Activated gamma-delta T cell treated with anti-CD3 and anti-CD28 coated beads, Interleukin-2, amount 50 U/mL, for 16 hours (primary cell): ENCODE measurements at places on chromosomes 3 and 15.

- DNase-seq = no peak
These were observed 4.9 kb downstream of the LIMD1 start for GRCh38 chr3:45599424-45599886.

DNA sequence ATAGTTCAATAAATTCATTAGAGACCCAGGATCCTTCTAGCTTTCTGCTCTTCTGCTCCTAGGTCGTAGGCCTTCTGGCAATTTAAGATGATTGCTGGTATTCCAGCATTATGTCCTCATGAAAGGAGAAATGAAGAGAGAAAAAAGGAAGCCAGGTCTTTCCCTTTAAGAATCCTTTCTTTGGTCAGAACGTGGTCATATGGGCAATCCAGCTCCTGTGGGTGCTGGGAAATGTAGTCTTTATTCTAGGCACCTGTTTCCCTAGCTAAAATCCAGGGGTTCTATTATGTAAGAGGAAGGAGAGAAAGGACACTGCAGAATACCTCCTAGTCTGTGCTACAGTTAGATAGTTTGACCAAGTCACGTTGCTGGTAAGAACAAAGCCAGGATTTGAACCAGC lies 35.5 kb upstream of the NR1I2 start:
- DNase-seq = no peak

GRCh38 chr15:85036716-85037115 lies 55.1 kb downstream of the PDE8A start:
- no peak for DNase-seq

GRCh38 chr15:29131840-29132420 lies 137.7 kb downstream of the NSMCE3 start:
- DNase-seq = no peak

GRCh38 chr3:71621825-71622537 lies 38.5 kb upstream of the FOXP1 start:
- DNase-seq = no peak

GRCh38 chr3:8709801-8710507 lies 23.6 kb upstream of the CAV3 start:
- DNase-seq = no peak

GRCh38 chr3:129475863-129476262 lies 35.8 kb downstream of the IFT122 start:
- DNase-seq = no peak

DNA sequence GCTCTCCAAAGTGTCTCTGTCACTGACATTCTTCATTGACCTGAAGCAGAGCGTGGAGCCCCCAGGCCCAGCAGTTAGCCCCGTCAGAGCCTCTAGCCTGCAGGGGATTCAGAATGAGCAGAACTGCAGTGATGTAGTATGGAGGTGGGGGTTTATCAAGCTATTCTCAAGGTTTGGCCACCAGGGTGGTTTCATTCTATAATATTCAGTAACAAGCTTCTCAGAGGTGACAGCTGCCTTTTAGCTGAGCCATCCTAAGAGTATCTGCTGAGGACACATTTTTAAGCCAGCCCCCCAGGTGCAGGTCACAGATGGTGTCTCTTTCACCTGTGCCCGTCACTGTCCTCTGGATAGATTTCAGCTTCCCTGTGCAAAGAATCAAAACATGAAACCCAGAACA lies 31.9 kb downstream of the CMTM7 start:
- DNase-seq = no peak

GRCh38 chr3:59518283-59519055 lies 468.6 kb upstream of the CFAP20DC start:
- DNase-seq = no peak

DNA sequence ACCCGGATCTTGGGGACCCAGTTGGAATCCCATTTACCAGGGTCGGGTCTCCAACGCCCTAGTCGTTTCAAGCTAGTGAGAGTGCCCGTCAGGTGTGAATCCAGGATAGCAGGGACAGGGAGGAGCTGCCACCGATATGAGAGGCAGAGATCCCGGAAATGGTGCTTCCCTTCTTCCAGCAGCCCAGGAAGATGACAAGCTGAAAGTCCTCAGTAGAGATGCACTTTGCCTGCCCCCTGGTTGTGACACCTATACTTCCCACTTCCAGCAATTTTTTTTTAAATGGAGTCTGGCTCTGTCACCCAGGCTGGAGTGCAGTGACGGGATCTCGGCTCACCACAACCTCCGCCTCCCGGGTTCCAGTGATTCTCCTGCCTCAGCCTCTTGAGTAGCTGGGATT lies 503.0 kb downstream of the NTRK3 start:
- no peak for DNase-seq

DNA sequence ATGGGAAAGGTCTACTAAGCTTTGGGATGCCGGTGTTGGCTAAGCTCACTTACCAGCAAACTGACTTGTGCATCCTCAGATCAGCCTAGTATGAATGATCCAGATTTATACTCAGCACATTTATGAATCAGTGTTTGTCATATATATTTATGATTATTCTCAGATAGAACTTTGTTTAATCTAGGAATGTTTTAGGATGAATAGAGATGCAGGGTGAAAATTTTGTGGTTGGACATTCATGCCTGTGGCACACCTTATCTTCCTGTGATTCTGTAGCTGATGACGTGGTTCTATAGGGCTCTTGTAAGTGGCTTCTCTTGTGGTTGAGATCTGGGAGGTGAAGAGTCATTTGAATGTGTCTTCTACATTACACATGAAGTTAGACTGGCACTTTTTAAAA lies 11.4 kb downstream of the CDIN1 start:
- DNase-seq = no peak

DNA sequence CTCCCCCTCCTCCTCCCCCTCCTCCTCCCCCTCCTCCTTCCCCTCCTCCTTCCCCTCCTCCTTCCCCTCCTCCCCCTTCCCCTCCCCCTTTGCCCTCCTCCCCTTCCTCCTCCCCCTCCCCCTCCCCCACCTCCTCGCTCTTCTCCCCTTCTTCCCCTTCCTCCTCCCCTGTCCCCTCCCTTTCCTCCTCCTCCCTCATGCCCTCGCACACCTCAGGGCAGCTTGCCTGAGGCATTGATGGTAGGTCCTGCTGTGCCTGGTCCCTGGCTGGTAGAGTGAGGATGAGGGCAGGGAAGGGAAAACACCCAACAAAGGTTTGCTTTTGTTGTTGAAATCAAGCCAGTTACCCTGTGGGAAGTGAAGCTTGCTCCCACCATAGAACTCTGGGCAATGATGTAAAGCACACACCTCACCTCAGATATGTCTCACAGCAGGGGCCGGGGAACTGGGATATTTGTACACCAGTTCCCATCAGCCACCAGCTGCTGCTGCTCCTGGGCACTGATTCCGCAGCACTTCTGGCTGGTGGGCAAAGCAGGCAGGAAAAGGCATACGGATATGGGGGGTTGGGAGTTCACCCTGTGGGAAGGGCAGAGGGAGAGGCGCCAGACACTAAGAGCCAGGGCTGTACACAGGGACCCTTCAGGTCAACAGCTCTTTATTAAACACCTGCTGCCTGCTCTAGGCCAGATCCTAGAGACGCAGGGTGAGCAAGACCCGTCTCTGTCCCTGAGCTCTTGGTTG lies 13.8 kb downstream of the ISG20 start:
- no peak for DNase-seq

DNA sequence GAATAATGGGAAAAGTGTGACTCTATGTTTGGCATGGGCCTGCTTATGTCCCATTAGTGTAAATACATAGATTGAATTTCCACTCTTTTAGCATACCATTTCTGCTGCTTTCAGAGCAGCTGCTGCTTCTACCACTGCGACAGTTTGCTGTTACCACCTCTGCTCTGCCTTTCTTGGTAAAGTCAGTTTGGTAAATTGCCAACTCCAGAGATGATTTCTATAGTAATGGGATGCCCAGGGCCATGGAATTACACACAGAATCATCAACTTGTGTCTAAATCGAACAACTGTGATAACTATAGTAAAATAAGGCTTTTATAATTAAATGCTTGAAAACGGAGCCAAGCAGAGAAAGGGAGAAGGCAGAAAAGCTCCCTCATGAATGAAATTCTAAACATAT lies 168.4 kb upstream of the VEPH1 start:
- no peak for DNase-seq

- no peak for DNase-seq
These were observed 18.5 kb downstream of the KBTBD8 start for GRCh38 chr3:67016522-67017080.

DNA sequence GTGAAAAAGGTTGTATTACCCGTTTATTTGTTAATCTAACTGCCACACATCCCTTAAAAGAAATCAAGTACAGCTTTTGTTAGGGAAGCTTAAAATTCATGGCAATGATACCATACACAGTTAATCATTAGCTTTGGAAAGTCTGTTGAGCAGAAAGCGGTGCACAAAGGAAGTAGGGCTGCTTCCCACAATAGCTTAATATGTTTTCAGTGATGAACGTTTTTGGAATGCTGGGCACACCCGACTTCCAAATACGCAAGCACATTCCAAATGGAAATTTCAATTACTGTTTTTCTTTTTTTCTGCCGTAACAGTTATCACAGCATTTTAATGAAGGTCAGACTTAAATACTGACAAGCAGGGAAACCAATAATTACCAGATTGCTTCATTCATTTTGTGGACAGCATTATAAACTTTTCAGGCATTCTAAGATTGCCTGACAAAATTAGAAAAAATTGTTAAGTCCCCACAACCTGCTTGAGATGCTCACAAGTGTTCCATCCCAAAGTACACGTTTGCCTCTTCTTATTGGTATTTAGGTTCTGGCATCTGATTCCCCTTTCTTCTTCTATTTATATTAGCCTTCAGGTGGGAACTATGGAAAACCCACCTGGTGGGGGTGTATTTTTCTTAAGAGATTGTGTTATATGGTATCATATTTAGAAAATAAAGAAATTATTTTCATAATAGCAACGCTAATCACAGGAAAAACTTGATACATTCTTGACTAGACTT lies 1.1 kb upstream of the ECT2 start:
- no peak for DNase-seq

DNA sequence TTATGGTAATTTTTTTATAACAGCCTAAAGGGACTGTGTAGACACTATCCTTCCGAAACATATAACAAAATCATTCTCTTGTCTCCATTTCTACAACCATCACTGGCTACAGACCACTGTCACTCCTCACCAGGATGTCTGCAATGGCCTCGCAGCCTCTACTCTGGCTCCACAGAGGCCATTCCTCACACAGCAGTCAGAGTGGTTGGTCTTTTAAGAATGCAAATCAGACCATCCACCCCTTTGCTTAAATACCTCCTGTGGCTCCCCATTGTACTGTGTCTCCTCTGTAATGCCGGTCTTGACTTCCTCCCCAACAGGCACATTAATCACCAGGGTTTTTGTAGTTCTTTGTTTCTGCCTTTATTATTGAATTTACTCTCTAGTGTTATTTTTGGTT lies 344.8 kb downstream of the ERC2 start:
- no peak for DNase-seq

DNA sequence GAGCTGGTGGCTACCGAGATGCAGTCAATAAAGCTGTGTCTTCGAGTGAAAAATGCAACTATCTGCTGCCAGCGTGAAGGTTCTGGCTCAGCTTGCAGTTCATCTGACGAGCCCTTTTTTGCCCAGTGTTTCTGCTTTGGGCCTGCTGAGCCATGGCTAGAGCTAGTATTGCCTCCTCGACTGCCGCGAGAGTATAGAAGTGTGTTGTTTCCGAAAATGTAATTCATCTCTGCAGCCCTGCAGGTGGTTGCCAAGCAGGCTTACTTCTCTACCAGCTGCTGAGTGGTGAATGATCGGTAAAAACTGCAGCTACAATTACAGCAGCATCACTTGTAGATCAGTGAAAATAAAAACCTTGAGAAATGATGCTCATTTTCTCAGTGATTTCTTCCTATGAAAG lies 114.8 kb downstream of the DLG1 start:
- DNase-seq = no peak

- DNase-seq = no peak
These were observed 133.3 kb downstream of the TBC1D2B start for GRCh38 chr15:77944002-77944867.

GRCh38 chr15:73308305-73308704 lies 60.5 kb downstream of the HCN4 start:
- DNase-seq = no peak

DNA sequence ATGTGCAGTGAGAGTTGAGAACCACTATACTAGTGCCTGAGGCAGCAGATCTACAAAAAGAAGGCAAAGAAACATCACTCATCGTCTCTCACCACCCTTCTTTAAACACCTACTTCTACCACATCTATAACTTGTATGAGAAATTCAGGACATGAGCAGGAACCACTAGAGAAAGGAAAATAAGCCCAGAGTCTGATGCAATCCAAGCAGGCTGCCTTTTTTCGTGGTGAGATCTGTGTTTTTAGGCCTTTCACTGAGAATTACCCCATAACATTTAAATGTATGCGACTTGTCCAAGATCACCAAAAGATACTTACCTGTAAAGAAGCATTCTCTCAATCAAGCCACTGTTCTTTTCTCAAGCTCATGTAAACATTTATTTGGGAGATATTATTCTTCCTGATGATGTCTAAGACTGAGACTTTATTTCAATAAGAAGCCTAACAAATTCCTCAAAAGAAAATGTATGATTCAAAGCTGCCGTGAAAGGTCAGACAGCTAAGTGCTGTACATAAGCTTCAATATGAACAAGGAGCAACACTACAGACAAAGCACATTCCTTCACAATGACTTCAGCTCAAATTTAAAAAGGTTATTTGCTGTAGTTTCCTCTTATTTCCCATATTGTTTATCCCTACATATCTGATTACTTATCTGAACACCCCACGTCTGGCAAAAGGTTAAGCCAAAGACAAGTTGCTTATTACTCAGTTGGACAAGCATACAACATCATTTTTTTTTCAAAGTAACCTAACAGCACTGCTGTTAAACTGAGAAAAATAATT lies 16.5 kb downstream of the SPICE1 start:
- no peak for DNase-seq

DNA sequence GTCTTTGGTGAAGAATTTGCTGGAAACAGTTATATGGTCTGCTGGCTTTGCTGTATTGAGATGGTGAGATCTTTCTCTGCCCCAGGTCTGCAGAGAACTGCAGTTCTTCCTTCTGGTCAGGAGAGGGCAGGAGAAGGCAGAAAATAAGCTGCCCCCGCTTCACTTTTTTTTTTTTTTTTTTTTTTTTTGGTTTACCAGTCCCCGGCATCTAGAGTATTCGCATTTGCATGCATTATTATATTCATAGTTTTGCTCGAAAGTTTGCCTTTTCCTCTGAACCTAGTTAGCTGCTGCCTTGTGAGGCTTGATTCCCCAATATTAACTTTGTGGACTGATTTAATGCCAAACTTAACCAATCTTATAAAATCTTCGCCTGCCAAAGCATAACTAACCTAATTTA lies 10.6 kb upstream of the PARL start:
- no peak for DNase-seq

GRCh38 chr3:56052188-56052587 lies 416.1 kb downstream of the ERC2 start:
- no peak for DNase-seq

GRCh38 chr15:39721893-39722292 lies 60.7 kb downstream of the FSIP1 start:
- no peak for DNase-seq
